ENCODE measurements at places on chromosomes 1 and 21. TPM values are rescaled to one million over a fixed set of nuclear protein-coding genes. Genes with fewer than 3 reads are reported as not detected.
A peak's percentile ranks its signal among the peaks of the same experiment; 100 is the strongest.

GRCh38 chr1:235161685-235162327 is 756 bp upstream of the RBM34 start:
- no peak for DNase-seq

DNA sequence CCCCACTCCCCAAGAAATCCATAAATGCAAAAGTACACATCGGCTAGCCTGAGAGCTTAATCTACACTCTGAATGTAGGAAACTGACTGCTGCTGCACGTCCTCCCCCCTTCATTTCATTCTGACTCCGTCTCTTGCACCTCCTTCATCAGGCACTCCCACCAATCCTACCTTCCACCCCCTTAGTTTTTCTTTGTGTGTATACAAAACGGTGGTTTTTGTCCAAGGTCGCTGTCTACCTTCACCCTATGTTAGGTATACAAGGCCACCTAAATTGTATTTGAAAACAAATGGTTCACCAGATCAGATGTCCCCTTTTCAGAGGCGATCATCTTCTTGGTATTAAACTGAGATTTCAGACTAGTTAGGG is 1.9 kb downstream of the WDR26 start:
- no peak for DNase-seq

NPL gene
- total RNA-seq: 13.2 TPM

TTLL7 gene
- total RNA-seq: 22.7 TPM

HES2 gene
- total RNA-seq: not detected

C8A gene
- not detected for total RNA-seq

DNA sequence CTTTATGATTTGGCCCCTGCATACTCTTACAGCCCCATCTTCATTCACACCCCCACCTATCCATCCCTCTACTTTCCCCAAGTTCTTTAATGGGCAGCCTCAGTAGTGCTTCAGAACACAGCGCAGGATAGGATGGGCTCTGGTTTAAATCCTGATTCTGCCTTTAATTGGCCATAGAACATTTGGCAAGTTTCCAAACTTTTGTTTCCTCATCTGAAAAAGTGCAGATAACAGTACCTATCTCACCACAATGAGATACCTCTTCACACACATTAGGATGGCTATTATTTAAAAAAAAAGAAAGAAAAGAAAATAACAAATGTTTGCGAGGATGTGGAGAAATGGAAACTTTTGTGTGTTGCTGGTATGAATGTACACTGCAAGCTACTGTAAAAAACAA is 142.5 kb upstream of the VANGL1 start:
- no peak for DNase-seq

- DNase-seq: peak; percentile 57
These were observed 83.7 kb upstream of the SELENON start for GRCh38 chr1:25716320-25716719.

DNA sequence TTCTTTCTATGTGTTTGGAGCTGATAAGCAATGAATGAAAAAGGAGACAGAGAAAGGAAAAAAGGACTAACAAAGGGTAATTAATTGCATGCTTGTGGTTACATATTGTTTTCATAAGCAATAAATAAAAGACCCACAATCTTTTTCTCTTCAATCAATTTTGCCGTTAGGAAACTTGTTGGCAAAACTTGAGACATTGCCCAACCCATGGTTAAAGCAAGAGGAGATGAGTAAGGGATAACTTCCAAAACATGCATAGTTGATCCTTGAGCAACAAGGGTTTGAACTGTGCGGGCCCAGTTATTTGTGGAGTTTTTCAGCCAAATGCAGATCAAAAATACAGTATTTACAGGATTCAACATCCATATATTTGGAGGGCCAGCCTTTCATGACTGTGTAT is 572.4 kb downstream of the AMY1C start:
- DNase-seq: no peak

F5 gene
- total RNA-seq: 1.1 TPM

OR2L13 gene
- not detected for total RNA-seq

DNA sequence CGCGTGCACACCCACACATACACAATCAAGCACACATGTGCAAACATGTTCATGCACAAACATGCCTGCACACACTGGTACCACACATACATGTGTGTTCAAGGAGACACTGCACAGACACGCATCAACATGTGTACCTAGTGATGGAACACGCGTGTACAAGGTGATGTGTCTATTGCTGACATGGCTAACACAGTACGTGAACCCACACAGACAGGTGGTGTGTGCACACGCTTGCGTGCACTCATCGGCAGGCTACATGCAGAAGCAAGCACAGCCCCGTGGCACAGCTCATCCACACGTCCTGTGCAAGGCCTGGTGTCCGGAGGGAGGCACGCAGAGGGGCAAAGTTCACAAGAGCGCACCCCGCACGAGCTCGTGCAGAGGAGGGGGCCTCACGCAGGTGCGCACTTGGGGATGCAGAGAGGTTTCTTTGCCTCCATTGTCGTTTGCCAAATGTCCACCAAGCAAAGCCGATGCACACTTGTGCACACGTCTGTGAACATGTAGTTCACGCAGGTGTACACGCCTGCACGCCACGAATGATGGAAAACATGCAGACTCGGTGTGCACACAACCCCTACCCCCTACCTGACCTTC is 969 bp downstream of the ACAP3 start:
- DNase-seq: no peak

NBPF4 gene
- total RNA-seq: not detected

DNA sequence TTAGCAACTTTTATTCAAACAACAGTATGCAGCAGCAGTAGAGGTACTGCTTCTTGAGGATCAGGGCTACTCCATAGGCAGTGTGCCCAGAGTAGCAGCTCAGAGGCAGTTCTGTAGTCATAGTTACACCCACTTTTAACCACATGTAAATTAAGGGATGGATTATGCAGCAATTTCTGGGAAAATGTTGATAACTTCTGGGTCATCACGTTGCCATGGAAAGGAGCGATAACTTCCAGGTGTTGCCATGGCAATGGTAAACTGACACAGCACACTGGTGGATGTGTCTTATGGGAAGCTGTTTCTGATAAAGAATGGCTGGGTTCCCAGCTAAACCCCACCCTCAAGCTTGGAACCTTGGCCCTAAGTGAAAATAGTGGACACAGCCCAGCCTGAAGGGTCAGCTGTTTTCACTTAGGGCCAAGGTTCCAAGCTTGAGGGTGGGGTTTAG is 29.0 kb upstream of the PLA2G2A start:
- peak; percentile 5 for DNase-seq

EPS8L3 gene
- total RNA-seq: not detected

DNA sequence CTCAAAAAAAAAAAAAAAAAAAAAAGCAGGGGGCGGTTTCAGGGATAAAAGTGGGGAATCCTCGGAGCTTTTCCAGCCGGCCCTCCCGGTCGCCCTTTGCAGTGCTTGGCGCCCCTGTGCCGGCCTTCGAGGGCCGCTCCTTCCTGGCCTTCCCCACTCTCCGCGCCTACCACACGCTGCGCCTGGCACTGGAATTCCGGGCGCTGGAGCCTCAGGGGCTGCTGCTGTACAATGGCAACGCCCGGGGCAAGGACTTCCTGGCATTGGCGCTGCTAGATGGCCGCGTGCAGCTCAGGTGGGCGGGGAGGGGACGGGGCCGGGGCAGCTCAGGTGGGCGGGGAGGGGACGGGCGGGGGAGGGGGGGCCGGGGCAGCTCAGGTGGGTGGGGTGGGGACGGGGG is 25.3 kb downstream of the RNF223 start:
- DNase-seq: no peak

FNDC5 gene
- total RNA-seq: 4.0 TPM

- no peak for DNase-seq
These were observed 698.3 kb downstream of the ADGRL2 start for GRCh38 chr1:82499022-82499421.

BATF3 gene
- total RNA-seq: 1.2 TPM

DNA sequence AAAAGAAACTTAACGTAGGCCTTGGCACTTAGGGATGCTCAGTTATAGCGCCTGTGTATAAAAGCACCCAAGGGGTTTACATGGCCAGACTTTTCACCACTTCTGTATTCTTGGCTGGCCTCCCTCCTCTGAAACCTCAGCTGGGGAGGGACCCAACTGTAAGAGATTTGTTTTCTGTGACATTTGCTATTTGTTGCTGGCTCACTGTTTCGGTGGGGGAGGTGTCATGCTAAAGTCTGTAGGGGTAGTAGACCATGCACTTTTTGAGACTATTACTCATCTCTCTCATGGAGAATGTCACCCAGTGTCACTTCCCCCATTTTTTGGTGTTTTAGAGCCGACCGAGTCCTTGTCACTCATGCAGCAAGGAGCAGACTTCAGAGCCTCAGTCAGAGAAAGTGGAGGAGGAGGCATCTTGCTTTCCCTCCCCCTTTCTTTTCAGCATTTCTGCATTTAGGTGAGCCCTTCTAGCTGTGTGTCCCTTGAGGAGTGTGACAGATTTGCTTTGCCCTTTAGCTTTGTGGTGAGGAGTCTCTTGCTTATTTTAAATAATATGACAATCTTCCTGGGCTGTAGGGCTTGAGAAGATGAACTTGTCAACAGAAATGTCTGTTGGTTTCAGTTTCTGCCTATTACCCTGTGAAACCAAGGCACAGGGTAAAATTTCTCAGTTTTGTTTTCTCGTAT is 160.1 kb downstream of the FASLG start:
- DNase-seq: no peak

DNA sequence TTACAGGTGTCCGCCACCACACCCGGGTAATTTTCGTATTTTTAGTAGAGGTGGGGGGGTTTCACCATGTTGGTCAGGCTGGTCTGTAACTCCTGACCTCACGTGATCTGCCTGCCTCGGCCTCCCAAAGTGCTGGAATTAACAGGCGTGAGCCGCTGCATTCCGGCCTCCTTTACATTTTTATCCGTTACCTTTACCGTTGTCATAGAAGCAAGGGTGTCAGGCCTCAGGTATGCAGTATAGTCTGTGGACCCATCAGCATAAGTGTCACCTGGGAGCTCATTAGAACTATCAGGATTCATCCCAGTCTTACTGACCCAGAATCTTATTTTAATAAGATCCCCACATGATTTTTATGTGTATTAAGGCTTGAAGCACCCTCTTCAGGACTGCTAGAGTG is 5.4 kb downstream of the CDC42 start:
- no peak for DNase-seq

DNA sequence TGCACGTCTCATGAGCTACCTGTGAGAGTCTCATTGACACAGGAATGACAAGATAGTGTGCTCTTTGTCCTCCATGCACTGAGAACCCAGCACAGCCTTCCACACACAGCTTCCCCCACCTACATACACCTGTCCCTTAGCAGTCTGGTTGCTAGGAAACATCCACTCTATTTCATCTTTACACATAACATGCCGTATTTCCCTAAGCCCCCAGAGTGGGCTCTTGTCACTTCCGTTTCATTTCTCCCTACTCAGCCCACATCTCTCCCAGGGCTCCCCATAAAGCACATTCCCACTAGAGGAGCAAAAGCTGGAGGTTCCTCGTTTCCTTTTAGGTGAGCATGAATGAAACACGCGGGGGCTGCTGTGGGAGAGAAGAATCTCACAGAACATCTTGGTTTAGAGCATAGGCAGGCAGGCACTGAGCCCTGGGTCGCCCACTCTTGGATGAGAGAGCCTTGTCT is 137.1 kb downstream of the ETS2 start:
- DNase-seq: no peak

GRCh38 chr1:27650539-27651175 is 15.7 kb upstream of the FGR start:
- DNase-seq: no peak

PLCH2 gene
- total RNA-seq: 1.1 TPM

- DNase-seq: no peak
These were observed 5.9 kb downstream of the CNIH3 start for GRCh38 chr1:224621813-224622682.

DNA sequence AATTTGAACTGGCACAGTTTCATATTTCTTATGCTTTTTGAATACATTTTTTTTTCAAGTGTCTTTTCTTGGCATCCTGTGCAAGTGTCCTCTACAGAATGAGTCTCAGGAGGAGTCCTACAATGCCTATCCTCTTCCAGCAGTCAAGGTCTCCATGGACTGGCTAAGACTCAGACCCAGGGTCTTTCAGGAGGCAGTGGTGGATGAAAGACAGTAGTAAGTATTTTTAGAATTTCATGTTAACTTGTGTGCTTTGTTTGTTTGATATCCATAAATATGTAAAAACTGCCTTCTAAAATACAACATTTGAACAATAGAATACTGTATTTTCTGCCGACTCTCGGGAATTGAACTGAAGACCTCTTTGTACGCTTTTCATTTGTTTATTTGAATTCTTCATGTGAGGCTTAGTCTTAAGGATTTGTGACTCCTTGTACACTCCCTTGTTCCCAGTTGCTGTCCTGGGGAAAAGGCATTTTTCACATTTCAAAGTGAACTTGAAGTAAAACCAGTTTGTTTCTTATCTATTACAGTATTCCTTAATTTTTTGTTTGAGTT is 56.6 kb downstream of the NCF2 start:
- DNase-seq: no peak

DHDDS gene
- total RNA-seq: 66.1 TPM

- peak; percentile 83 for DNase-seq
These were observed 125.9 kb upstream of the VAMP3 start for GRCh38 chr1:7644961-7645750.

DIO1 gene
- total RNA-seq: 492 TPM

GRCh38 chr1:205208811-205209210 is 2.7 kb downstream of the DSTYK start:
- DNase-seq: no peak

FBXO2 gene
- total RNA-seq: 4.3 TPM

DNA sequence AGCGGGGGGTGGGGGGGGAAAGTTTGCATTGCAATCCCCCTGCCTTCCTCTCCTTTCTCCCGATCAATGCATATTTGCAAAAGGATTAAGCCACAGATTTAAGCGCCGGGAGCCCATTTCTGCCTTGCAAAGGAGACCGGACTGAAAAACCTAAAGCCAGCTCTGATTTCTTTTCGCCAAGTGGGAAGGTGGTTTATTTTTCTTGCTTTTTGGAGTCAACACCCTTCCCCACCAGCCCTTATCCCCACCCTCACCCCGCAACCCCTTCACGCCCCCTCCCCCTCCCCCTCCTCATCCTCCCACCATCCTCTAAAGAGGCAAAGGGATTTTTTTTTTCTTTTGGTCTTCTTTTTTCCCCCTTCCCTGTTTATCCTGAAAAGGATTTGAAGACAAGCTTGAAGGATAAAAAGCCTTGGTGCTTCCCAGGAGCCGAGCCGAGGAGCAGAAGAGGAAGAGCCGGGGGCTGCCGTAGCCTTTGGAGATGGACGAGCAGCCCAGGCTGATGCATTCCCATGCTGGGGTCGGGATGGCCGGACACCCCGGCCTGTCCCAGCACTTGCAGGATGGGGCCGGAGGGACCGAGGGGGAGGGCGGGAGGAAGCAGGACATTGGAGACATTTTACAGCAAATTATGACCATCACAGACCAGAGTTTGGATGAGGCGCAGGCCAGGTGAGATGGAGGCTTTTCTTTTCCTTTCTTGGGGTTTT is 513 bp downstream of the PBX1 start:
- DNase-seq: peak; percentile 34

DNA sequence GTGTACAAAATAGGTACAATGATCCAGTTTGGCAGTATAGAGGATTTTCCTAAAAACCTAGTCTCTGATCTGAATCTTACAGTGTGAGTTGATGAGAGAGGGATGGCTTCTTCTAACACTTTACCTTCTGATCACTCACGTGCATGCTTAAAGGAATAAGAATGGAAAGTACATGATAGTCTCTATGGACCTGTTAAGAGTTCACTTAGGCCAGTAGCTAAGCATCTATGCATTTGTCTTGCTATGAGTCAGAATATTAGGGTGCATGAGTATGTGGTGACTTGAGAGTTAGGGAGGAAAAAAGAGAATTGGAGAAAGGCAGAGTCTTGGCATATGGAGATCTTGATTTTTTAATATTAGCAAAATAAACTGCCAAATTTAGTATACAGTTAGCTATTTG is 206.3 kb downstream of the COL11A1 start:
- no peak for DNase-seq

- DNase-seq: no peak
These were observed 860.0 kb downstream of the LTN1 start for GRCh38 chr21:28132713-28133112.
